ENCODE measurements at places on chromosomes 1 and 21.

DNA sequence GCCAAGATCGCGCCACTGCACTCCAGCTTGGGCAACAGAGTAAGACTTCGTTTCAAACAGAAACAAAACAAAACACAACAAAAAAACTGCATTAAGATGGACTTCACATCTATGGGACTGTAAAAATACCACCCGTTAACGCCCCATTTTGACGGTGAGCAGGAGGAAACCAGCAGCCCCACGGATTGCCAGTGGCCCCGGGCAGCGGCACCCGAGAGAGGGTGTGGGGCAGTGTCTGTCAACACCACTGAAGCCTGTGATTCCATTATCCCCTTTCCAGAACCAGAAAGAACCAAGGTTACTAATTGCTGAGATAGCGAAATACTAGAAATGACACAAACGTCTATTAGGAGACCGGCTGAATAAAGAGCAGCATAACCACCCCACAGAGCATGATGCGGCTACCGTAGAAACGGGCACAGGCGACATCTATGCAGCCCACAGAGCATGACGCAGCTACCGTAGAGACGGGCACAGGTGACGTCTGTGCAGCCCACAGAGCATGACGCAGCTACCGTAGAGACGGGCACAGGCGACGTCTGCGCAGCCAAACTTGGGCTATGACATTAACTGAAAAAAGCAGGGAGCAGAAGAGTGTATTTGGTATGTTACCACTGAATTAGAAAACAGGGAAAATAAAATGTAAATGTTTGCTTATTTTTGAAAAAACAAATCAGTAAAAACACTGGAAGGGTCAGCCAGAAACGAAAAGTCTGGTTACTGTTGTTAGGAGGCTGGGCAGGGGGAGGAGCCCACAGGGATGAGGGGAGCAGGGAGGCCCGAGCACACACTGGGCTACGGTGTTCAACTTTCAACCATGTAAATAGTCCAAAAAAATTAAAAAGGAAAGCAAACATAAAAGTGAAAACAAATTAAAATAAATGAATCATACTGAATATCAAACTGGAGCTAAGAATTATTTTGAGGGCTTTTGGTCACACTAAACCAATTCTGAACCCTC lies 96.5 kb downstream of the NPHP4 start:
- no peak for DNase-seq

- DNase-seq = no peak
Observed at GRCh38 chr1:89635825-89636815, 3.2 kb downstream of the LRRC8C start.

- no peak for DNase-seq
Observed at GRCh38 chr21:42568376-42568775, 54.7 kb downstream of the SLC37A1 start.

DNA sequence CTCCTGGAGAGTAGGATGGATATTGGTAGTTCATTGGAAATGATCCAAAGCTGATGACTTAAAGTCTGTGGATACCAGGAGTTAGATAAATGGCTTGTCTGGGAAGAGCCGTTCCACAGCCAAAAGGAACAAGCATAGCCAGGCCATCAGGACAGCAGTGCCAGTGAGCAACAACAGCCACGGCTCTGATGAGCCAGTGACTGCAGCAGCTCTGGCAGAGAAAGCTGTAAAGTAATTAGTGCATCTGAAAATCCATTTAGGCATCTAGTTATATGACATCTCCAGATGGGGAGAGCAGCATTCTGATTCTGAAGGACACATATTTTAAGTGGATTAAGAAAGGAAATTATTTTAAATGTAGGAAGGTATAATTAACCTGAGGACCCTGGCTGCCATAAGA lies 256.2 kb upstream of the PLXNA2 start:
- no peak for DNase-seq

GRCh38 chr1:69104894-69105293 lies 462.8 kb upstream of the LRRC7 start:
- DNase-seq = no peak

DNA sequence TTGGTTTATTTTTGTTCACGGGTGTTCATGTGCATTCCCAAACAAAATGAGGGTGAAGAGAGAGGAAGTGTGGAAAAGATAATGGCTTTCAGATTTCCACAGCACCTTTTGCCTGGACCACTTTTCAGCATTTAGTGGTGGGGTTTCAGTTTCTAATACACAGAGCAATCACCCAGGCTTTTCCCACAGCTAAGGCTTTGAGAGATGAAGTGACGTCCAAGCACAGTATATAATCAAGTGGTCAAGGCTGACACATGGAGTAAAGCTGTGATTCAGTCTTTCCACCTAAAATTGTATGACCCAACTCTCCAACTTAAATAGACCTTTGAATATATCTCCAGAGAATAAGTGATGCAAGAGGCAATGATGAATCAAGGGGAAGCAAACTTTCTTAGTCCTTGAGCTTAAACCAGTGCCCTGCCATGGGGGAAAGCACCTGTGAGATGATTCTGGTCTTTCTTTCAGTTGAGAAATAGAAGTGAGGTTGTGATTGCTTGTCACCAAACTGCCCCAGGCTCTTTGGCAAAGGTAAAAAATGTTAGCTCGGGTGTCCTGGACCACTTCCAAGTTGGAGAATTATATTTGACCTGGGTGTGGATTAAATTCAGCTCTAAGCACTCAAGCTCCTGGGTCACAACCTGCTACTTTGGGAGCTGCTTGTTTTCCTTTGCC lies 2.4 kb upstream of the PIK3R3 start:
- no peak for DNase-seq

- DNase-seq = no peak
Observed at GRCh38 chr1:211729238-211729637, 53.8 kb upstream of the NEK2 start.

GRCh38 chr1:68191717-68192116 lies 40.6 kb downstream of the WLS start:
- no peak for DNase-seq

GRCh38 chr1:196861429-196861828 lies 26.4 kb upstream of the CFHR4 start:
- DNase-seq = no peak

DNA sequence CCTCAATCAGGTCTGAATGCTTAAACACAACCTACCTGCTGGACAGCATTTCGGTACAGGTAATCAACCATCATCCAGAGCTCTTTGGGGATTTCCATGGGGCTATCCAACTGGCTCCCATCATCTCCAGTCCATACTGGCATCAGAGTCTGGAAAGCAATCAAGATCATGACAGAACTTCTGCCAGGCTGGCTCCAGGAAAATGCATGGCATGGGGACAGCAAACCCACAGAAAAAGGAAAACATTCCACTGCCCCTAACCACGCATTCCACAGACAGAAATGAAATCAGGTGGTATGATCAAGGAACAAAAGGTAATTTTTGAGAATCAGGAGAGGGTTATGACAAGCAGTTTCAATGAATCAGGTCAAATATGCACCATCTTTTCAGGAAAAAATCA lies 9.1 kb upstream of the MTF1 start:
- no peak for DNase-seq

- no peak for DNase-seq
Observed at GRCh38 chr1:246959944-246960693, 28.4 kb upstream of the AHCTF1 start.

DNA sequence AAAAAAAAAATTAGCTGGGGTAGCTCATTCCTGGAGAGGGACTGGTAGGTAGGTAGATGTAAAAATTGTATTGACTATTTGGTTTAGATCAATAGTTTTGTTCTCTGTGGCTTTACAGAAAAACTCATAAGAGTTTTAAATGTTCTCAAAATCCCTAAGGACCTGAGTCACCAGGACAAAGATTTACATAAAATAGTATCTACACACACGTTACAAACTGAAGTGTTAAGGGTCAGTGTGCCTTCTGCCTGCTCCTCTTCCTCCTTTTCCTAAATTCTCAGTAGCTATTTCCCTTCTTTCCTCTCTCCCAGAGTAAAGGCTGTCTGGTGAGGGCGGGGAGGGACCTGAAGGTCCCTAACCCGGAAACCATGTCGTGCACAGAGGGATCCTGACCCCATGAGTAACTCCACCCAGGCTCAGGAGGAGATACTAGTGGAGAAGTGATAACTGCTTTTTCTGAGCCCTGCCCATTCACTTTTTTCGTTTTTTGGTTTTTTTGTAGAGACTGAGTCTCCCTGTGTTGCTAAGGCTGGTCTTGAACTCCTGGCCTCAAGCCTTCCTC lies 8.1 kb downstream of the PLEKHM2 start:
- no peak for DNase-seq

DNA sequence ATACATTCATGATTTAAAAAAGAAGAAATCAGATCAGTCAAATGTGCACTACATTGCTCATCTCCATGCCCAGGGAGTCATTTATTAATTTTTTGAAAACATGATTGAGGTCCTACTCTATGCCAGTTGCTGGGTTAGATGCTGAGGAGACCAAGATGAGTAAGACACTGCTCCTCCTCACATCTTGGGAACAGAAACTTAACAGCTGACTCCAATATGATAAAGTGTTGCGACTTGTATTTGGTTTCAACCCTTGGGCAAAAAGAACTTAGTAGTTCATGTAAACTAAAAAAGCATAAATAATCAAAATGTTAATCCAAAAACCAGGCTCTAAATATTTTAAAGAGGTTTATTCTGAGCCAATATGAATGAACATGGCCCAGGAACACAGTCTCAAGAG lies 56.9 kb downstream of the OPTC start:
- no peak for DNase-seq

GRCh38 chr1:171252482-171252881 lies 4.2 kb downstream of the FMO1 start:
- no peak for DNase-seq

- no peak for DNase-seq
Observed at GRCh38 chr21:14486869-14487268, 59.2 kb downstream of the SAMSN1 start.

DNA sequence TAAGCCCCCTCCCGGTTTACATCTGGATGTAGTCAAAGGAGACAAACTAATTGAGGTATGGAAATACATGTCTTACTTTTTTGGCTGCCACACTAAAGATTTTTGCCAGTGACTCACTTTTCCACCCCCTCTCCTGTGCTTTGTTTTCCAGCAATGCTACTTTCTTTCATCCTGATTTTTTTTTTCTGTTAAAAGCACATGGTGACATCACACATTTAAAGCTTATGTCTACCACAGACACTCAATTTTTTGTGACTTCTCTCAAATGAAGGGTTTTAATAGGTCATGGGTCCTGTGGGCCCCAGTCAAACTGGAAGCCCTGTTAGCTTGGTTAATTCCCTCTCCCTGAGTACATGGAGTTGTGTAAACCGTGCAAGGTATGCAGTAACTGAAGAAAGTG lies 2.2 kb downstream of the PPP1R8 start:
- no peak for DNase-seq

DNA sequence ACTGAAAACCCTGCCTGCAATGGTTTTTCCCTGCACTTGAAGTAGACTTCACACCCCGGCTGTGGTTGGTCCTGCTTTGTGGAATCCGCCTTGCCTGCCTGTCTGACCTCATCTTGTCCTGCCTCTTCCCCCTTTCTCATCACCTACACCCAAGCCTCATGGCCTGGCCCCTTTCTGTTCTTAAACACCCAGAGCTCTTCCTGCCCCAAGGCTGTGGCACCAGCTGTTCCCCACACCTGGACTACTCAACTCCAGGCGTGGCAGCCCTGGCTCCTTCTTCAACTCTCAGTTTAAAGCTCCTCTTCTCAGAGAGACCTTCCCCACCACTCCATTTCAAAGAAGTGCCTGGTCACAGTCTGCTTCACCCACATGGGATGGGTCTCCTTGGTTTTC lies 27.0 kb downstream of the KIAA1614 start:
- DNase-seq = no peak

- no peak for DNase-seq
Observed at GRCh38 chr1:164576291-164577271, 17.6 kb downstream of the PBX1 start.

DNA sequence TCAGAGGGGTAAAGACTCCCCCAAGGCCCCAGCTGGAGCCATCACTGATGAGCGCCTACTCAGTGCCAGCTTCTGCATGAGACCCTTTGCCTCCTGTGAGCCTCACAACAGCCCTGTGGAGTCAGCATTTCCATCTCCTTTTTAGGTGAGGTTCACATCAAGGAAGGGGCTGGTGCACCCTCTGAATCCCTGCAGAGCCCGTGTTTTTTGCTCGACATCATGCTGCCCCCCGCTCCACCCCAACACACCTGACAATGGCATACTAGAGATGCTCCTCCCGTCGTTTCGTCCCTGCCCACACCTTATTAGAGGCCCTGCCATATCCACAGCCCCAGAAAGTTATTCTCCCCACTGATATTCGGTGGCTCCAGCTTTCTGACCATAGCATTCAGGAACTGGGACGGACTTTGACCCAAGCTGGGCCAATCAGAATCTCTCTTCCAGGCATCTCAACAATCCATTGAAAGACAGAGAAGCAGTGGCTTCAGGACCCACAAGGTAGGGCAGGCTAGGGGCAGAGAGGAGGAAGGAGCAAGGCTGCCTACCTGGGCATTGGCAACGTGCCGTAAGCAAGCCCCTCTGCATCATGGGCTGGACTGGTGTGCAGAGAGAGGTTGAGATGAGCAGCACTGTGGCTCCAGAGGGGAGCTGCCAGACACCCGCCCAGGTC lies 32.7 kb downstream of the EPHA10 start:
- no peak for DNase-seq

- DNase-seq = no peak
Observed at GRCh38 chr1:217076902-217077301, 353.7 kb upstream of the ESRRG start.

GRCh38 chr1:179743679-179744400 lies 749 bp downstream of the FAM163A start:
- DNase-seq = no peak

- DNase-seq = no peak
Observed at GRCh38 chr1:28123461-28123961, 35.1 kb upstream of the EYA3 start.

GRCh38 chr1:81803431-81804110 lies 2.8 kb downstream of the ADGRL2 start:
- DNase-seq = no peak
